ENCODE measurements at places on chromosomes 7 and 10. TPM values are rescaled to one million over a fixed set of nuclear protein-coding genes. Genes with fewer than 3 reads are reported as not detected.

The FAM20C gene
- 7.7 TPM for total RNA-seq

The KCND2 gene
- under 0.01 TPM for total RNA-seq

The ABCA13 gene
- under 0.01 TPM for total RNA-seq

The PRLHR gene
- not detected for total RNA-seq

GRCh38 chr10:26335574-26336093 lies 102.5 kb upstream of the APBB1IP start:
- H3K36me3 ChIP-seq = no peaks in the 10 kb centered on the region
- H3K27me3 ChIP-seq = no peaks in the 10 kb centered on the region
- no peak overlapping the region for H3K4me3 ChIP-seq

DNA sequence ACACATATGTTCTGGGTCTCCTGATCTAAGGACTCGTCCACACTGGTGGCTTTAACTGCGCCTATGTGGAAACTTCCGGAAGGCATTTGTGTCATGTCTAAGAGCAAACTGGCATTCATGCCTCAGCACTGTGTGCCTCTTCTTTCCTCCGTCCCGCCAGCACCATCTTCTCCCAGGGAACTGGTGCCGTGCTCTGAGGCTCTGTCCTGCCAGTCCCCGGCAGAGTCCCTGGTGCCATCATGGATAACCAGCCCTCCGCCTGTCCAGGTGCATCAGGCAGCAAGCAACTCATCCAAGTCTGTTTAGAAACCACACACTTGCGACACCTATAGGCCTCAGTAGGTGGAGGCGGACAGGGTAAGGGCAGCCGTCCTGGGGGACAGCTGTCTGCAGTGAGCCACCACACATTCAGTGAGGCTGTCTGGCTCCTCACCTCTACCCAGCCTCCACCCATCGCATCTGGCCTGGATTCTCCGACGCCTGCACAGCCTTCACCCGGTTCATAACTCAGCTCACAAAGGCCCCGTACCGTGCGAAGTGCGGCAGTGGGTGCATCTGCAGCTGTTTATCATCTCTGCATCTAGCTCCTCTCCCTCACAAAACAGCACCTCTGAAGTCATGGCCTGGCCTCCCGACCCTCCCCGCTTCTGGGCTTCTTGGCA lies 162.7 kb downstream of the DIP2C start:
- peaks cover 21% of the 10 kb centered on the region for H3K4me1 ChIP-seq
- no peaks in the 10 kb centered on the region for H3K27me3 ChIP-seq
- H3K36me3 ChIP-seq = 0 out of 2 replicates have a peak, but pooled peaks cover 2% of the 10 kb centered on the region
- peak overlapping the region; percentile 4 for H3K27ac ChIP-seq
- DNase-seq = no peak

DNA sequence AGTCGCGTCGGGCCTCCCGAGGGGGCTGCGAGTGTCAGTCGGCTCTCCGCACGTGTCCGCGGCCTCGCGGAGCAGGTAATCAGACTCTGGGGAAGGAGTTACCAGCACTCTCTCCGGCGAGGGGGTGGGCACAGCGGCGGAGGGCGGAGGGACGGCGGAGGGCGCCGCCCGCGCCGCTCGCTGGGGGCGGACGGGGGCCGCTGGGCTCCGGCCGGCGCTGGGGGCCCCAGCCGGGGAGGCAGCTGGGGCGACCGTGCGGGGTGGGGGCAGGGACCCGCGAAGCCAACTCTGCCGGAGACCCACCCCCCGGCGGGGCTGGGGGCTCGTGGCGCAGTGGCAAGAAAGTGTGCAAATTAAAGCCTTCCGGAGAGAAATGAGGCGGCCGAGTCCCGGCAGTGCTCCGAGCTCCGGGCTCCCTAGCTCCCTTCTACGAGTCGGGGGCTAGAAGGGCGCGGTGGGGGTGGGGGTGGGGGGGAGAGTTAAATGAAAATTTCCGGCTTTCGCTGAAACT lies at the start of gene CDK6:
Gene CDK6, minus strand, starts transcription at position 85 of the 511 bp plus-strand sequence. CDS start 3,250 bp downstream, outside the sequence.
- H3K36me3 ChIP-seq = peaks cover 7% of the 10 kb centered on the region
- peaks cover 3% of the 10 kb centered on the region for H3K4me1 ChIP-seq
- DNase-seq = peak; percentile 70
- H3K27ac ChIP-seq = peak within 1 kb of the TSS; percentile 98
- peak within 1 kb of the TSS; percentile 98 for H3K4me3 ChIP-seq

GRCh38 chr7:80182630-80183276 lies 48.1 kb downstream of the GNAI1 start:
- H3K27ac ChIP-seq = no peak overlapping the region
- no peaks in the 10 kb centered on the region for H3K27me3 ChIP-seq
- peaks cover 11% of the 10 kb centered on the region for H3K4me1 ChIP-seq
- peak; percentile 68 for DNase-seq
- no peaks in the 10 kb centered on the region for H3K36me3 ChIP-seq
- no peak overlapping the region for H3K4me3 ChIP-seq

DNA sequence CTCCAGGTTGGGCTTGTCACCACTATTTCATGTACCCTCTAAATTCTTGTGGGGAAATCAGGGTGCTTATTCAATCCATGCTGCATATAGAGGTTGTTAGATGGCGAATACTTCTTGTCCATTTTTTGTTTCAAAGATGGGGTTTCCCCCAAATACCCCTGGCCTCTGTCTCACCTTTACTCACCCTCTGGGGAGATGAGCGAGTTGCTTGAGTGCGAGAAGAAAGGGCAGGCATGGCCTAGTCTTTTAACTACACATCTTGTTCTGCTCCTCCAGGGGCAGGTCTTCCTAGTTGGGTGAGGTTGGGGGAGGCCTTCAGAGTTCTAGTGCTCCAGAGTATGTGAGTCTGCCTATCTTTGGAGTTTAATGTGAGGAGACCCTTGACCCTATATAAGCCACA lies 46.2 kb downstream of the HHEX start:
- no peak for DNase-seq
- no peaks in the 10 kb centered on the region for H3K27me3 ChIP-seq

GRCh38 chr7:105637755-105638154 lies 56.5 kb upstream of the EFCAB10 start:
- DNase-seq = no peak
- no peak overlapping the region for H3K27ac ChIP-seq
- no peaks in the 10 kb centered on the region for H3K27me3 ChIP-seq
- peaks cover 37% of the 10 kb centered on the region for H3K36me3 ChIP-seq
- H3K4me3 ChIP-seq = no peak overlapping the region

GRCh38 chr10:71339796-71340589 lies 20.9 kb downstream of the SLC29A3 start:
- no peak for DNase-seq
- no peak overlapping the region for H3K4me3 ChIP-seq
- no peaks in the 10 kb centered on the region for H3K36me3 ChIP-seq
- no peak overlapping the region for H3K27ac ChIP-seq
- peaks cover 6% of the 10 kb centered on the region for H3K4me1 ChIP-seq
- H3K27me3 ChIP-seq = no peaks in the 10 kb centered on the region

- H3K27me3 ChIP-seq = no peaks in the 10 kb centered on the region
- H3K36me3 ChIP-seq = no peaks in the 10 kb centered on the region
- peak overlapping the region; percentile 98 for H3K27ac ChIP-seq
- no peak overlapping the region for H3K4me3 ChIP-seq
- peaks cover 27% of the 10 kb centered on the region for H3K4me1 ChIP-seq
Measured at GRCh38 chr7:5673125-5673524, 108.3 kb downstream of the RNF216 start.

GRCh38 chr7:150586068-150586784 lies 19.0 kb downstream of the GIMAP4 start:
- no peak for DNase-seq
- no peaks in the 10 kb centered on the region for H3K27me3 ChIP-seq
- H3K4me3 ChIP-seq = no peak overlapping the region
- no peak overlapping the region for H3K27ac ChIP-seq
- H3K4me1 ChIP-seq = no peaks in the 10 kb centered on the region
- H3K36me3 ChIP-seq = no peaks in the 10 kb centered on the region

DNA sequence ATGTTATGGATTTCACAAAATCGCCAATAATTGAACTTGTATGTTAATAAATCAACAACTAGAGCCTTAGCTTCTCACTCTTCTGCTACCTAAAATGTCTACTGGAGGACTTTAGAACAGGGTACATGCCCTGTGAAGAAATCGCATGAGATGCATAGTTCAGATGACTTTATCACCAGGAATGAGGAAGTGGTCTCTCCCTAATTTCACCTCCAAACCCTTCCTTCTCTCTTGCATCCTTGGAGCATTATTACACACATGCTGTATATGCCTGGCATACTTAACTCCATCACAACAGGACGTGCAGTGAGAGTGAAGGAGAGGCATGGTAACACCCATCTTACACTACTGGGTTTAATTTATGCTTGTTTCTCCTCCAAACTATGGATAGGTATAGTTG lies 27.8 kb downstream of the RHEB start:
- H3K4me3 ChIP-seq = no peak overlapping the region
- DNase-seq = peak; percentile 90
- peaks cover 13% of the 10 kb centered on the region for H3K4me1 ChIP-seq
- H3K27ac ChIP-seq = no peak overlapping the region
- H3K36me3 ChIP-seq = peaks cover 15% of the 10 kb centered on the region

DNA sequence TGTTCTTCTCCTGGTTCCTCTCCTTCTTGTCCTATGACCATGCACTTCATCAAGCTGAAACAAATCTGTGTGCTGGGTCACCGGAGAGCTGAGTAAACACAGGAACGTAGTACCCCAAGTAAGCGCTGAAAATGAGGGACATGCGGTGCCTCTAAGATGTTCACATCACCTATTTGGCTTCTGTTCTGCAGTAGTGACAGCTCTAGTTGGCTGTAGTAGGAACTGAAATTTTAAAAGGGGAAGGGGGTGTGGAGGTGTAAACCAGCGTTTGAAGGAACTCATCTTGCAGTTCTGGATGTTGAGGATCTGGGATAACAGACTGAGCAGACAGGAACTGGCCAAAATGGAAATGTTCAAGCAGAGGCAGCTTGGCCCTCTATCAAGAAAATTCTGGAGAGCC lies 85.2 kb downstream of the WNT2 start:
- H3K27me3 ChIP-seq = no peaks in the 10 kb centered on the region
- H3K36me3 ChIP-seq = no peaks in the 10 kb centered on the region
- H3K27ac ChIP-seq = no peak overlapping the region
- no peak overlapping the region for H3K4me3 ChIP-seq

DNA sequence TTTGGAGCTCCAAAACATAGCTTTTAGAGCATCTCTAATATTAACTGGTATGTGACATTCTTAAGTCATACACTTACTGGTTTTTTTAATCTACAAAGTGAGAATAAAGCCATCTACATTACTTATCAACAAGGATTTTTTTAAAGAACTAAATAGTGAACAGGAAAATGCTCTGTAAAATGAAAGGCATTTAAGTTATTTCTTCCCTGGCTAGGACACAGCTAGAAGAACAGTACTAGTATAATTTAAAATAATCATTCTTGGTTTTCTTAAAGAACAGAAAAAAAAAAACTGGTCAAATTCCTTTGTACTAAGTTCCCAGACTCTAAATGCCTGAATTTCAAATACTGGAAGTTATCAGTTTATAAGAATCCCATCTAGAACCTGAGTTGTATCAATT lies 139.5 kb downstream of the SRPK2 start:
- no peaks in the 10 kb centered on the region for H3K36me3 ChIP-seq
- no peak overlapping the region for H3K4me3 ChIP-seq
- H3K27ac ChIP-seq = no peak overlapping the region
- no peaks in the 10 kb centered on the region for H3K27me3 ChIP-seq

- DNase-seq = no peak
- no peak overlapping the region for H3K27ac ChIP-seq
- H3K36me3 ChIP-seq = peaks cover 15% of the 10 kb centered on the region
- no peak overlapping the region for H3K4me3 ChIP-seq
Measured at GRCh38 chr7:149427096-149427680, 33.7 kb downstream of the ZNF777 start.

DNA sequence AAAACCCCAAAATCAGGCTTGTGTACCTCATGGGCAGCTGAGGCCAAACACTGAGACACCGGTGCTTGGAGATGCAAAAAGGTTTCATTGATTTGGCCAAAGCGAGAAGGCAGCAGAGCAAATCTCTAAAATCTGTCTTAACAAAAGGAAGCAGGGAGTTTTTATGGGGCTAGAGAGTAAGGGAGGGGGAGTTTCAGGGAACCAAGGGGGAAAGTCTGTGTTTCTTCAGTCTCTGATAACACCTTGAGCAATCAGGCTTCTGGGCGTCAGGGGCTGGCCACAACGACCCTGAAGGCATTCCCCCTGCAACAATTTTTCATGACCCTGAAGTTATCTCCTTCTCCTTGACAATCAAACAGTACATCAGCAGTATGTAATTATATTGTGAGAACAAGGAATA lies 2.7 kb upstream of the ZNF786 start:
- no peaks in the 10 kb centered on the region for H3K36me3 ChIP-seq
- no peaks in the 10 kb centered on the region for H3K27me3 ChIP-seq
- H3K4me1 ChIP-seq = no peaks in the 10 kb centered on the region
- H3K27ac ChIP-seq = no peak overlapping the region

DNA sequence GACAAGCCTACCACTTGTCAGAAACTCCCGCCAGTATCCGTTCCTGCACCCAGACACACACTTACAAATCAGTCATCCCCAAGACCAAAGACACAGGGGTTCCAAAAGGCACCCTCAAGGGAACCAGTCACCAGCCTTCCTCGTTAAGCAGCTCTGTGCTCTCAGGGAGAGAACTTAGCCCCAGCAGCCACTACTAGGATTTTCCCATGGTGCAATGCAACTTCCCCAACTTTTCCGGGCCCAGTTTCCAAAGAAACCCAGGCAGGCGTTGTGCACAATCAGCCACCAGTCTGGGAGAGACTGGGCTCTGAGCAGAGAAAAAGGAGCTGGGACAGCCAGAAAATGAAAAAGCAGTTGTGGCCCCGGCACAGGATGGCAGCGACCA lies 1.2 kb downstream of the DLG5 start:
- peak overlapping the region; percentile 99 for H3K4me3 ChIP-seq
- H3K36me3 ChIP-seq = no peaks in the 10 kb centered on the region
- H3K4me1 ChIP-seq = peaks cover 11% of the 10 kb centered on the region
- peak overlapping the region; percentile 76 for H3K27ac ChIP-seq
- H3K27me3 ChIP-seq = no peaks in the 10 kb centered on the region

DNA sequence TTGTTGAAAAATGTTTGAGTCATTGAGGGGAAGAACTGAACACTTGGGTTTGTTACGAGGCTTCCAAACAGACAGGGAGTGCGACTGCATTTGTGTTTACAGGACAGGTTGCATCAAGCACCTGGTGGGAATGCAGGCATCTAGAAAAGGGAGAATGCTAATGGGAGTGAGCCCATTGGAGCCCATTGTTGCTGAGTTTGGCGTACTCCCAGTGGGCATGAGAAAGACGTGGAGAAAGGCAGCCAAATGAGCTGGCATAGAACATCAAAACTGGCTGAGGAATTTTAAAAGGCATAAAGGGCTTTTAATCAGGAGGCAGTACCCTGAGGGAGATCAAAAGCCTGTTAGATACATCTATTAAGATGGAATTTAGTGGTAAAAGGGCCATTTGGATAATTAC lies 171.6 kb upstream of the NPSR1 start:
- no peak for DNase-seq
- no peak overlapping the region for H3K4me3 ChIP-seq
- H3K27me3 ChIP-seq = no peaks in the 10 kb centered on the region
- H3K27ac ChIP-seq = no peak overlapping the region
- no peaks in the 10 kb centered on the region for H3K36me3 ChIP-seq

DNA sequence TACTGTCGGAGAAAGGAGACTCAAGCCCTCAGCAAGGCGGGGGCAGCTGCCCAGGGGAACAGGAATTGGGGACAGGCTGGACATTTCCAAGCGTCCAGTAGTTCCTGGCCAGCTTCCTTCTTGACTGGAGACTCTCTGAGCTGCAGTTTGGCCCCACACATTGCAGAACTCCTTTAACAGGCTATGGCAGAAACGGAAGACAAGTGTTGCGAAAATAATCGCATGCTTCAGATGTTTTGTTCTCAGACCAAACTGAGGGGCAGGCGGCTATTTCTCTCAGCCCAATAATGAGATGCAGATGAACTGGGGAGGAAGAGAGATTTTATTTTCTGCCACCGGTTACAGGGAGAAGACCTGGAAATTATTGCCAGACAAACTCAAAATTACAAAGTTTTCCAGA lies 88.0 kb upstream of the PFKP start:
- no peaks in the 10 kb centered on the region for H3K27me3 ChIP-seq
- peak overlapping the region; percentile 26 for H3K27ac ChIP-seq
- peaks cover 8% of the 10 kb centered on the region for H3K4me1 ChIP-seq
- DNase-seq = peak; percentile 27
- no peaks in the 10 kb centered on the region for H3K36me3 ChIP-seq

Data from IMR-90 (cell line).